ENCODE measurements at places on chromosomes 1 and 21. TPM values are rescaled to one million over a fixed set of nuclear protein-coding genes. Genes with fewer than 3 reads are reported as not detected.
A peak's percentile ranks its signal among the peaks of the same experiment; 100 is the strongest.

Gene GBP5
- 35.7 TPM for polyA plus RNA-seq

DNA sequence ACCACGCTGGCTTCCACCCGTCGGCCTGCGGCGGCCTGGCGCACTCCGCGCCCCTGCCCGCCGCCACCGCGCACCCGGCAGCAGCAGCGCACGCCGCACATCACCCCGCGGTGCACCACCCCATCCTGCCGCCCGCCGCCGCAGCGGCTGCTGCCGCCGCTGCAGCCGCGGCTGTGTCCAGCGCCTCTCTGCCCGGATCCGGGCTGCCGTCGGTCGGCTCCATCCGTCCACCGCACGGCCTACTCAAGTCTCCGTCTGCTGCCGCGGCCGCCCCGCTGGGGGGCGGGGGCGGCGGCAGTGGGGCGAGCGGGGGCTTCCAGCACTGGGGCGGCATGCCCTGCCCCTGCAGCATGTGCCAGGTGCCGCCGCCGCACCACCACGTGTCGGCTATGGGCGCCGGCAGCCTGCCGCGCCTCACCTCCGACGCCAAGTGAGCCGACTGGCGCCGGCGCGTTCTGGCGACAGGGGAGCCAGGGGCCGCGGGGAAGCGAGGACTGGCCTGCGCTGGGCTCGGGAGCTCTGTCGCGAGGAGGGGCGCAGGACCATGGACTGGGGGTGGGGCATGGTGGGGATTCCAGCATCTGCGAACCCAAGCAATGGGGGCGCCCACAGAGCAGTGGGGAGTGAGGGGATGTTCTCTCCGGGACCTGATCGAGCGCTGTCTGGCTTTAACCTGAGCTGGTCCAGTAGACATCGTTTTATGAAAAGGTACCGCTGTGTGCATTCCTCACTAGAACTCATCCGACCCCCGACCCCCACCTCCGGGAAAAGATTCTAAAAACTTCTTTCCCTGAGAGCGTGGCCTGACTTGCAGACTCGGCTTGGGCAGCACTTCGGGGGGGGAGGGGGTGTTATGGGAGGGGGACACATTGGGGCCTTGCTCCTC is 1.9 kb downstream of the OLIG2 start:
- no peak for DNase-seq

Gene S100A3
- 6.5 TPM for polyA plus RNA-seq

GRCh38 chr1:69982992-69983391 is 222.4 kb downstream of the LRRC40 start:
- no peak for DNase-seq

Gene ZMYND12
- polyA plus RNA-seq = 5.4 TPM

DNA sequence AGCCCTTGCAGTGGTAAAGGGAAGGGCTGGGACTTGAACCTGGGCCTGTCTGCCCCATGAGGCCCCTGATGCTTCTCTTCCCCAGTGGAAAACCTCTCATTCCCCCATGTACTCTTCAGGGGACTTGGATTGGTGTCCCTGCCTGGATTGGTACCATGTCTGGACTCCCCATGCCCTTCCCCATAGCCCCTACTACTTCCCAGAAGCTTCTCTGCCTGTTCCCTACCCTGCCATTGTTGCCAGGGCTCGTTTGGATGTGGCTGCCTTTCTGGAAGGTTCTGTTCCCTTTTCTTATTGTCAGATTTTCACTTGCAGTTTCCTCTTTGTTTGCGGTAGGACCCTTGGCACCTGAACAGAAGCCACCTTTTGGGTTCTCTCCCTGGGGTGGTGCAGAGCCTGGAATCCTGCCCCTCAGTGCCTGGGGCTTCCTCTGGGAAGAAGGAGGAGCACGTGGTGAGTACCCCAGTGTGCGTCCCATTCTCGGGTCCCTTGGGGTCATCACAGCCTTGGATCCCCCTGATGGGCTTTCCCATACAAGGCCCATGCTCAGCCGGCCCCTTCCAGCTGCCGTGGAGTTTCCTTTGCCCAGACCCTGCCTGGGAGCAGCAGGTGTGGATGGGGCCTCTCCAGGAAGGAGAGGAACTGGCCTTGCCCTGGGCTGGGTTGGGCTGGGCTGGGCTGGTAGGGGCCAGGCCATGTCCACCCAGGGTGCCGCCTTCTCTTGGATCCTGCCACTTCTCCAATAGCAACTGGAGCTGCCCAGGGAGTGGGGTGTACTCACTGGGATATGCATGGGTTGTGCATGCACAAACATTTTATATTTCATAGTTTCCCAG is 281.1 kb downstream of the PTPRU start:
- no peak for DNase-seq

- no peak for DNase-seq
Observed at GRCh38 chr1:151616505-151616849, 4.6 kb downstream of the SNX27 start.

Gene GFI1
- polyA plus RNA-seq = 0.59 TPM

DNA sequence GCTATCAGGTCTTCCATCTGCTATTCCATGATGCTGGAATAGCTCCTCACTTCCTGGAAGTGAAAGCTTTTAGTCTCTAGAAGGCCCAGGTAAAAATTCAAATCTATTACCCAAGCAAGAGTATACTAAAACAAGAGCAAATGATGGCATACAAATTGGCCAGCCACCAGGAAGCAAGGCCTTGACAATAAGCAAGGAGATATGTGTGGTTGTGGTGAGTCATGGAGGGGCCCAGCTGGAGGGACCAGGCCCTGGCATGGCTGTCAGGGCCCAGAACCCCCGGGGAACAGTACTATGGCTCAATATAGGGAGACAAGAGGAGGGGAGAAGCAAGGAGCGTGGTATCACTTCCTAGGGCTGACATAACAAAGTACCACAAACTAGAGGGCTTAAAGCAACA is 358.7 kb downstream of the RRAGC start:
- DNase-seq = no peak

GRCh38 chr1:231420299-231420958 is 1.7 kb downstream of the EGLN1 start:
- DNase-seq = peak; percentile 54

DNA sequence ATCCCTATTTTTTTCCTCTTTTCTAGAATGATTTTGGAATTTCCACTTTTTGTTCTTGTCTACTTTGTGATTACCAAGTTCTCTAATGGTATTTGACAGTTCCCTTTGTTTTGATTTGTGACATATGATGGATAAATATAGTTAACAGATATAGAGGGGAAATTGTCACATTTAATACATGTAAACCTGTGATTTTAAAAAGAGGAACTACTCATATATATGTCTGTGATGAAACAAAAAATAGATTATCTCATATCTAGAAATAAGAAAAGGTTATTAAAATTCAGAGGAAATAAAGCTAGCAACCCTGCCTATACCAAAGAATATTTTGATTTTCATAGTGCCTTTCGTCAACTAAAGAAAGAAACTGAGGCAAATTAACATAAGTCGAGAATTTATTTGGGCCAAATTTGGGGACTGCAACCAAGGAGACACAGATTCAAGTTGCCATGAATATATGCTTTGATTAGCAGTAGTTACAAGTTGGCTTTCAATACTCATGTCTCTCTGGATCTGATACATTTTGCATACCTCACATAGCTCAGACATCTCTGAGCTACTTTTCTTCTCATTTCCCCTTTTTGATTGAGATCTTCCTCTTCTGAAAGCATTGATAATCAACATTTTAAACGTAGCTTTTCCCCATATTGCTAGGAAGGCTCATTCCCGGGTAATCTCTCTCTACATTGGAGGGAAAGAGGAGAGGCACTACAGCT is 15.6 kb upstream of the C21orf91 start:
- DNase-seq = no peak

DNA sequence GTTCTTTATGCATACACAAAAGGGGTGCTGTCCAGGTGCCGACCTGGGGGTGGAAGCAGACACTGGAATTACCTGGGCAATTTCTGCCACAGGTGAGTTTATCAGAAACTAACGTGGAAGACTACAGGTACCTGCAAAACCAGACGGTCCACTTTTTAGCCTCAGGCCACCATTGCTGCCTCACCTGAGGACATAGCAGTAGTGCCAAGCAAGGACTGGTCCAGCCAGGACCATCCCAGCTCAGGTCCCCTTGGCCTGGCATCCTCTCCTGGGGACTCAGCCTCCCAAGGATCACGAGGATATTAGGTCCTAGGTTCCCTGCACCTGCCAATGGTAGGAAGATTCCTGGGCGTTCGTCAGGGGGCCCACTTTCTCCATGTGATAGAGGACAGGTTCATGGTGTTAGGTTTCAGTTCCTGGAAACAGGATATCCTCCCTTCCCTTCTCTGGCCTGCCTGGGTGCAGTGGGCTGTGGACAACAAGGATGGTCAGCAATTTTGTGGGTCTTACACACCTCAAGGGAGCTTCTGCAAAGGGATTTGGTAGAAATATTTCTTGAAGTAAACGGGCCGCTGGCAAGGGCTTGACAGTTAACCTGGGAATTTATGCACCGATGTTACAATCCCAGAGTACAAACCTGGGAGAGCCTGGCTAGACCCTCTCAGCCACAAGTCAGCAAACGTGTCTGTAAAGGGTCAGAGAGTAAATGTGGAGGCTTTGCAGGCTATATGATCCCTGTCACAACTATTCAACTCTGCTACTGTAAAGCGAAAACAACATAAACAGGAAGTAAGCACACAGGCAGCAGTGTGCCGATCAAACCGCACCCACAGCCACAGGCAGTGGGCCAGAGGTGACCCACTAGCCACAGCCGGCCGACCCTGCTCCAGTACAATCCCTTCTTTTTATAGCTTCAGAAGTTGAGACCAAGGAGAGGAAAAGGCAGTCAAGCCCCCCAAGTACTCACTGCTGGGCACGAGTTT is 71.4 kb upstream of the RAB4A start:
- peak; percentile 29 for DNase-seq

DNA sequence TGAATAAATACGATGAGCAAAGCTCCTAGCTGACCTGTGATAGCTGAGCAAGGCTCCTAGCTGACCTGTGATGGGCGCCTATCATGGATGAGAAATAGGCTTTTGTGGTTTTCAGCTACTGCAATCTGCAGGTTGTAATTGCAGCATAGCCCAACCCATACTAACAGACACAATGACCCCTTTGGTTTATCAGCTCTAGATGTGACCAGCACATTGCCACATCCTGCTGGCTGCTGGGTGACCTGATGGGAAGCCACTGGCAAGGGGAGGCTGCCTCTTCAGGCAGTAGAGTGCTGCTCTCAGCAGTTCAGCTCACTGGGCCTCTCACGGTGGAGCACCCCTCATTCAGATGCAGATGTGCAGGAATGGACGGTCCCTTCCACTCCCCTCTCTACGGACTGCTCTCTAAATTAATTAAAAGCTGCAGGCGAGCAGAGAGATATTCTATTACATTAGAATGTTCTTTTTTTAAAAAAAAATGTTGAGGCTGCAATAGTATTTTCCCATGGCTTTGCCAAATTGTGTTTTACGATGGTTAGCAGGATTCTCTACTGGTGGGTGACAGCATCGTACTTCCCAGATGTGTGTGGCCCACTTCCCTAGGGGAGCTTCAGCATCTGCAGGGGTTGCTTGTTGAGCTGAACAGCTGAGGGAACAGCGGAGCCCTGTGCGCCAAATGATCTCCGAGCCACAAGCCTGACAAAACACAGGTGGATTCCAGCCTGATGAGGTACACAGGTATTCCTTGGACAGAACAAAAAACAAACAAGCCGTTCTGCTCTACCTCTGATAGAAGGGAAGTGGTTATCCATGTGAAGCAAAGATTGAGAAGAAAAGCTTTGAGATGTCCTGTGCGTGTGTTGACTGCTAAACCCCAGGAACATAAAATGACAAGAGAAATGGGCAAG is 65.0 kb downstream of the SYT6 start:
- DNase-seq = peak; percentile 51

All from lung (tissue), 17 donors.